Endothelial cell of umbilical vein (primary cell): ENCODE measurements at places on chromosomes 1 and 21.

DNA sequence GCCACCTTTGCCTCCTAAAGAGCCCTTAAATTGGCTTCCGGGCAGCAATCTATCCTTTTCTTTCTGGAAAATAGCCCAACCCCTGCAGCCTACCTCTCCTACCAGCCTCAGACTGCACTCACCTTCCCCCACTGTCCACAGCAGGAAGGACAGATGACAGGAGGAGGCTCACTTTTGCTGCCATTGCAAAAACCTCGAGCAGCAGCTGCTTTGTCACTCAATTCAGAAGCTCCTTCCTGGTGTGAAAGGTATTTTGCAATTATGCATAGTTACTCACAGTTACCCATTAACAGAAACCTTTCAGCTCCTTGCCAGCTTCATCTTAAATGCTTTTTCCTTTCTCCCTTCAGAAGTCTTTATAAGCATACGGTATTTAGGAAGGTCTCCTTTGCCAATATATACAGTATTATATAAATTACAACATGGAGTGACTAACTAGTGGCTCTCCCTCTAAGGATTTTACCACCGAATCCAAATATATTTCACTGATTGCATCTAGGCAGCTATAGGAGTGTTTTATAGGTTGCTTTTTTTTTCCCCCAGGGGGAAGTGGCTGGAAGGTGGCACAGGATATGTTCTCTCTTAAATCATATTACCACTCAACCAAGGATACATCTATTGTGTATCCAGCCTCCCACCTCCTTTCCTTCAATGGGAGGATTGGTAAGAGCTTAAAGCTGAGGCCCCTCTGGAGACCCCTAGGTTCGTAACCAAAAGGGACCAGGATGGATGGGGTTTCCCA is 142.1 kb upstream of the IPO9 start:
- H3K36me3 ChIP-seq, result no peaks in the 10 kb centered on the region
- no peak overlapping the region for H3K27ac ChIP-seq
- no peak for DNase-seq
- H3K4me3 ChIP-seq, result no peak overlapping the region
- H3K4me1 ChIP-seq, result no peaks in the 10 kb centered on the region
- H3K27me3 ChIP-seq, result no peaks in the 10 kb centered on the region

- DNase-seq, result peak; percentile 37
- H3K36me3 ChIP-seq, result no peaks in the 10 kb centered on the region
- no peak overlapping the region for H3K27ac ChIP-seq
- no peak overlapping the region for H3K4me3 ChIP-seq
Measured at GRCh38 chr1:161905269-161905884, 118.3 kb downstream of the OLFML2B start.

- no peaks in the 10 kb centered on the region for H3K36me3 ChIP-seq
- H3K4me1 ChIP-seq, result no peaks in the 10 kb centered on the region
- DNase-seq, result no peak
- H3K27me3 ChIP-seq, result no peaks in the 10 kb centered on the region
- no peak overlapping the region for H3K4me3 ChIP-seq
Measured at GRCh38 chr1:225476100-225476511, 48.3 kb upstream of the LBR start.

DNA sequence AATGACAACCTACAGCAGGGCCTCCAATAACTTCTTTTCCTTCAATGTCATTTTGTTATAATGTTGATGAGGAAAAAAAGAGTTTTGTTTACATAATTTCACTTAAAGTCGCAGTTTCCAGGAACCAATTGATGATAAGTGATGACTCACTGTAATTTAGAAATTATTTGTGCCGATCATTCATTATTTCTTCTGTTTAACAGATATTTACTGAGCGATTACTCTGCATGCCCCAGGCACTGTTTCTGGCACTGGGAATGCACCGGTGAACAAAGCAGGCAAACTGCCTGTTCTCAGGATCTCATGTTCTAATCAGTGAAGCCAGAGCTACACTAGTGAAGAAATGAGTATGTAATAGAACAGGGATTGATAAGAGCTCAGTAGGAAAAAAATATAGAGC is 403.4 kb downstream of the NTNG1 start:
- H3K4me1 ChIP-seq, result no peaks in the 10 kb centered on the region
- no peak overlapping the region for H3K27ac ChIP-seq
- H3K27me3 ChIP-seq, result no peaks in the 10 kb centered on the region
- H3K36me3 ChIP-seq, result no peaks in the 10 kb centered on the region
